PC-3 (cell line): ENCODE measurements at places on chromosomes 1 and 21. TPM values are rescaled to one million over a fixed set of nuclear protein-coding genes. Genes with fewer than 3 reads are reported as not detected.
A peak's percentile ranks its signal among the peaks of the same experiment; 100 is the strongest.

GRCh38 chr1:93587354-93587753 is 94.3 kb downstream of the BCAR3 start:
- DNase-seq: no peak

DNA sequence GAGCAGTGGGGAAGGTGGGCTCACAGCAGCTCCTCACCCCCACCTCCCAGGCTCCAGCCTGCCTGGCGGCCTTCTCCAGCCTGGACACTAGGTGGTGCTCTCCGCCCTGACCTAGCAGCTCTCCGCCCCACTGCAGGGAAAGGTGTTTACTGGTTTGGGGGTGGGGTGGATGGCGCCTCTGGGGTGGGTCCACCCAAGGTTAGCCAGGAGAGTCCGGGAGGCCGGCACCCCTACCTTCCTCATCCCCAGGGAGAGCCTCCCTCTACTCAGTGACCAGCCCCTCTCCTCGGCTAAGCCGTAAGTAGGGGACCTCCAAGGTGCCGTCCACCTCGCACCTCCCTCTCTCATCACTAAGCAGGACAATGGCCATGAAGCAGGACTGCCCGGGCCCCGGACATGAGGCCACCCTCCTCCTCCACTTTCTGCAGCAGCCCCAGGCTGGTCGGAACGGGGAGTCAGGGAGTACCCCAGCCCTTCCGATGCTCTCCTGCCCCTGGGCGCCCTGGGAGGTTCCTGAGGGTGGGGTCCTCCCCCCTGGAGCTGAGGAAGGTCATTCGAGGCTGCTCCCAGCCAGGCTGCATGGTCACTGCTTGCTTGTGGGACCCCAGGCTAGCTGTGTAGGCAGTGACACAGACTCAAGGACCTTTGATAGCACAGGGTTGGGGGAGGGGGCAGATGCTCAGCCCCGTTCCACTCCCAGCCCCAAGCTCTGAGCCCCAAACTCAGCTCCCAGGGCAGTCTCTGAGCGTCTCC is 101.4 kb upstream of the VAMP3 start:
- DNase-seq: peak; percentile 48

DNA sequence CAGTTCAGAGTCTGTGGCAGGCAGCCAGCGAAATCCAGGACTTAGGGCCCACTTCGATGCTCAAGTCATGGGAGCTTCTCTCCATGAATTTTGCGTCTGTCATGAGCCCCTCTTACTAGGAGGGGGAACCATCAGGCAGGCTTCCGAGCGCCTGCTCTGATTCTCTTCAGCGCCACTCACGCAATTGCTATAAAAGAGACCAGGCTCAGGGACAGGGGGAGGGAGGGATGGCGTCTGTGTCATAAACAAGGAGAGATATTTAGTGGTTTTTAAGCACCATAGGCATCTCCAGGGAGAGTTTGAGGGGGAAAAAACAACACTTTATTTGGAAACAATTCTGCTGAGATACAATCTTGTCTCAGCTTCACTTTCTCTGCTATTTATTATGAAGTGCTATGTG is 60.6 kb downstream of the NAV1 start:
- no peak for DNase-seq

GRCh38 chr1:223147873-223148272 is 4.8 kb upstream of the TLR5 start:
- no peak for DNase-seq

DNA sequence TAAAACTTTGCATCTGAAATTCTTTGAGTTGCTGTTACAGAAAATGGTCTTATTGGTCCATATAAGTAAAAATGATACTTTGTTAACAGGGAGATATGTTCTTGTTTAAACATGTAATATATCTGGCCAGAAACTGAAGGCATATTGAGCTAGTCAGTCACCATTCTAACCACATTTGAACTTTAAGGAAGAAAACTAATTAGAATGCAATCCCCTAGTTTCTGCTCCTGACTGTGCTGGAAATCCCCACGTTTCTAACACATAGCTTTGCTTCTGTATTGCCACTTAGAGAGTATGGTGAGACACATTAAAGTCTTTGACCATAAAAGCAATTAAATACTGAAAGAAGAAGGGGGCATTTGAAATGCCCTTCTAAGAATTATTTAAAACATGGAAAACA is 32.1 kb upstream of the HIVEP3 start:
- no peak for DNase-seq

GRCh38 chr1:38050397-38051078 is 3.9 kb upstream of the POU3F1 start:
- no peak for DNase-seq

GRCh38 chr1:5921671-5922070 is 70.6 kb downstream of the NPHP4 start:
- no peak for DNase-seq

GRCh38 chr1:42753070-42753469 is 13.0 kb upstream of the CLDN19 start:
- DNase-seq: no peak

DNA sequence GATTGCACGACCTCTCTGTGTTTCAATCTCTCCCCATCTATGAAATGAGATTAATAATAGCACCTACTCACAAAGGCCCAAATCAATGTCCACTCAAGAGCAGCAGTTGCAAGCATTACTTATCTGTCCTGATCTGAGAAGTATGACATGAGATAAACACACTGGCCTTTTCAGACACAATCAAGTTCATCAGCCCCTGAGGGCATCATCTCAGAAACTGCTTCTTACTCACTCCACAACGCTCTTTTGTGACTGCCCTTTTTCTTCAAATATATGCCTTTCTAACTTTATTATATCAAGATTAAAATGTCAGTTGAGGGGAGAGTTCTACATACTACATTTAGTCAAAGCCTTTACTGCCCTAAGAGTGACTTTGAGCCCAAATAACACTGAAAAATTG is 371.9 kb upstream of the SPAG17 start:
- no peak for DNase-seq

DNA sequence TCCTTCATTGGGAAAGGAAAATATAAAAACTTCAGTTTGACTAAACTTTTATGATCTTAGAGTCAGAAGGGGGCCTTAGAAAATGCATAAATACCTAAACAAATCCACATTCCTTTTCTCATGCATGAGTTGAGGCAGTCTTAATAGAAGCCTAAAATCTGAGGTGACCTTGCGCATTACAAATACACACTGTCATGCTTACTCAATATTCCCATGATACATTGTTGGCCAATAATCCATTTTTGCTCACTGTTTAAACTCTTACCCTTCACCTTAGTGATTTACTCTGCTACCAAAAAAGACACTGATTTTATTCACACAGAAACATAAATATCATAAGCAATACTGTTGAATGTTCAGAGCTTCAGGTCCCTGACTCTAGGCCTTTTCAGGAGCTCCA is 19.1 kb upstream of the TMCO1 start:
- DNase-seq: no peak

GRCh38 chr1:206834711-206835110 is 30.7 kb upstream of the IL20 start:
- DNase-seq: no peak

- no peak for DNase-seq
Measured at GRCh38 chr1:7303554-7304317, 467.4 kb upstream of the VAMP3 start.

DNA sequence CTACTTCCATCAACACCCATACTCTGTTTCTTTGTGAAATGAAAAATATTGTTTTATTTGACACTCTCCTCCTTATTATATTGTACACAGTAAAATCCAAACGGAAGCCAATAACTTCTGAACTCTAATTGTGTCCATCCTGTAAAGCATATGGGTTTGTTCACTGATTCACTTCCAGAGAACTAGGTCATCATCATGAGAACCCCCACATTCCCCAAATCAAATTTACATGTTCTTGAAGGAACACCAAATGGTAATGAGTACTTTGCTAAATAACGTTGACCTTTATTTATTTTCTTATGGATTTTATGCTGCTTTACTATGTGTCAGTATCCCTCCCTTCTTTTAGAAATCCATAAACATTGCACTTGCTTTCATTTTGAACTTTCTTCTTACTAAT is 213.4 kb upstream of the CACYBP start:
- no peak for DNase-seq

DNA sequence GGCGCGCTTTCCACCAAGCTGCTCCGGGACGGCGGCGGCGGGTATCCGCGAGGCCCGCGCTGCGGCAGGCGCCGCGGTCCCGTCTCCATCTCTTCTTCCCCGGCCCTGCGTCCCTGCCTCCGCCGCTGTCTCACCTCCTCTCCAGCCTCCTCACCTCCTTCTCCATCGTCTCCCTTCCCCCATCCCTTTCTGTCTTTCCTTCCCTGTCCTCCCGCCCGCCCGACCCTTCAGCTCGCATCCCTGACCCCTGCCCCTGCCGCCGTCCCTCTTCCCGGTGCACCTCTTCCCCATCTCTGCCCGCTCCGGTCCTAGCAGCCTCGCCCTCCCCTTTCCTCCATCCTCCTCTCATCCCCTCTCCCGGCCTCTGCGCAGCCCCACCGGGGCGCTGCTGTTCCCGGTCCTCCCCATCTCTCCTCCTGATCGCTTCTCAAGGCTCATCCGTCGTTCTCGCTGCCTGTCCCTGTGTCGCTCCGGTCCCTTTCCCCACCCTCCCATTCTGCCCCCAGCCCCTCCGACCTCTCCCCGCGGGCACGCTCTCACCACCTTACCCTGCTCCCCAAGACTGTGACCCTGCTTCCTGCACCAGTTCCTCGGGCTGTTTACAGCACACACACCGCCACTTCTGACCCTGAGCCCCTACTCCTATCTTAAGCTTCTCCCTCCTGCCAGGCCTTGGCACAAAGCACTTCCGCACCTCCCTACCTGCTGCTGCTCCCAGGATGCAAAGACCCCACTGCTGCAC is 760 bp upstream of the NPHP4 start:
- peak; percentile 24 for DNase-seq

- DNase-seq: no peak
Measured at GRCh38 chr1:231653632-231654031, 27.0 kb downstream of the DISC1 start.

DNA sequence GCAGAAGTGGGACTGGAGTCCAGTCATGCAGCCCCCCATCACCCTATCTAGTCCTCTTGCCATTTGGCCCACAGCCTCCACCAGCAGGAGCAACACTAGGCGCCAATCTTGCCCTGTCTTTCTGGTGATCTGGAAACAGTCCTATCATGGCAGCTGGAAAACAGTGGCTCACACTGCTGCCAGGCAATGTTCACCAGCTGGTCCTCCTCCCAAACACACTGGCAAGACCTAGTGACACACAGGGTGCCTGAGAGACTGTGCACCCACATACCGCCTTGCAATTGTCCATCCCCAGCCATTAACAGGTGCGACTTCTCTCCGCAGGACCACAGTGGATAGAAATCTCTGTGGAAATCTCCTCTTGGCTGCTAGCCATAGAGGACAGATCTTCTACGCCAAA is 105.5 kb downstream of the HIVEP3 start:
- no peak for DNase-seq

GRCh38 chr1:222772996-222773379 is 36.0 kb downstream of the FAM177B start:
- no peak for DNase-seq

GRCh38 chr1:64199154-64199553 is 4.3 kb upstream of the UBE2U start:
- DNase-seq: peak; percentile 14

Gene ATP1A2
- not detected in 2 replicates for total RNA-seq

Gene S100A1
- 0.29 TPM in 1 of 2 replicates, not detected in the other for total RNA-seq

Gene CBR3
- 49.3 and 56.3 TPM in 2 replicates for total RNA-seq

Gene RAB29
- 7.4 and 7.9 TPM in 2 replicates for total RNA-seq

Gene S100A5
- total RNA-seq: 2.5 and 6.3 TPM in 2 replicates

Gene PRSS38
- not detected in 2 replicates for total RNA-seq

Gene GNG12
- 54.1 and 66.1 TPM in 2 replicates for total RNA-seq

Gene DSCAM
- total RNA-seq: not detected in 2 replicates

Gene LRRC39
- 0.84 and 0.86 TPM in 2 replicates for total RNA-seq

Gene HDAC1
- 182 and 184 TPM in 2 replicates for total RNA-seq
